ENCODE measurements at places on chromosomes 11 and 22. TPM values are rescaled to one million over a fixed set of nuclear protein-coding genes. Genes with fewer than 3 reads are reported as not detected.

Gene SLC37A2
- total RNA-seq, result 2.0 TPM

Gene NAALADL1
- 6.0 TPM for total RNA-seq

Gene TREH
- not detected for total RNA-seq

Gene LGR4
- total RNA-seq, result 31.1 TPM

Gene SPTBN2
- total RNA-seq, result 3.3 TPM

Gene CHST1
- total RNA-seq, result 2.7 TPM

Gene OR2D2
- total RNA-seq, result not detected

DNA sequence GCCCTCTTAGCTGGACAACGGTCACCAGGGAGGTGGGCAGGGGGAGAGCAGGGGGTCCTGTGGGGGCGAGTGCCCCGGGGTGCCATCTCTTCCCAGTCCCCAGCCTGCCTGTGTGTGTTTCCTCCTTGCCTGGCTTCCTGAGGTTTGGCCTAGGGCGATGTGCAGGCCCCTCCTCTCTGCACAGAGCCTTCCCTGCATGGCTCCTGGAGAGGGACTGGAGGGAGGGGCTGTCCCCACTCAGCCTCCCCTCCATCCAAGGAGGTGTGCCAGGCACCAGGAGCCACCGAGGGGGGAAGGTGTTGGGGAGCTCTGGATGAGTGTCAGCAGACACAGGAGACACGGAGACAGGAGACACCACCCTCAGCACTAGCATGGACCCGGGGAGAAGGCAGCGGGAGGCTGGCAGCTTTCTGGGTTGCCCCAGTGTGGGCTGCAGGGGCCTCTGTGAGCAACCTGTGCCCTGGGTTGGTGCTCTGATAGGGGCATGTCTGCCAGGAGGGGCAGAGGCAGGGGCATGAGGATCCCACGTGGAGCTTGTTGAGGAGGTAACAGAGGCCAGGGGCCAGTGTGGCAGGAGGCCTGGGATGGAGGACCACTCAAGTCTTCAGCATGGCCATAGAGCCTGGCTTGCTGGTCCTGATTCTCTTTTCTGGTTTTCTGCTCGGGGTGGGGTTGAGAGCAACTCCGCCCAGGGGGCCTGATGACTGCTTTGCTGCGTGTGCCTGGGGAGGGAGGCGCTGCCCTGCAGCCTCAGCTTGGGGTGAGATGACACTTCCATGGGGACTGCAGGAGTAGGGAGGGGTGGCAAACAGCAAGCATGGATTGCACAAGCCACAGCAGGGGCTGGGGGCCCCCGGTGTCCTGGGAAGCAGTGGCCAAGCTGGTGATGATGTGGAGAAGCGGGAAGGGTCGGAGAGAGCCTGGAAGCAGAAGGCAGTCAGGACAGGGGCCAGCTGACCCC, 78.8 kb downstream of the ST3GAL4 start:
- DNase-seq, result no peak

DNA sequence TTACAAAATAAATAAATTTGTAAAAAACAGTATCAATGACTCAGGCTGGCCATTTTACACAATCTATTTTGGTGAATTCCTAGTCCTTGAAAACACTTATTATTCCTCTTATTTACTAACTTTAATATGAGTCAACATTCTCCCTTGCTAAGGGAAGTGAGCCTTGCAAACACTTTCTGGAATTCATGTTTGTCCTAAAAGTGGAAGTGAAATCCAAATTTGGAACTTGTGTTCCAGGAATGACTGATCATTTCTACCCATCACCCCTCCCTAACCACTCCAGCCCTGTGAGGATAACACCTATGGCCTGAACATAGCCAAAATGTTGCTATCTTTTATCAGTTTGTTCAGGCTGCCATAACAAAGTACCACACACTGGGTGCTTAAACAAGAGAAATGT, 83.1 kb downstream of the OR5AK2 start:
- DNase-seq, result no peak

DNA sequence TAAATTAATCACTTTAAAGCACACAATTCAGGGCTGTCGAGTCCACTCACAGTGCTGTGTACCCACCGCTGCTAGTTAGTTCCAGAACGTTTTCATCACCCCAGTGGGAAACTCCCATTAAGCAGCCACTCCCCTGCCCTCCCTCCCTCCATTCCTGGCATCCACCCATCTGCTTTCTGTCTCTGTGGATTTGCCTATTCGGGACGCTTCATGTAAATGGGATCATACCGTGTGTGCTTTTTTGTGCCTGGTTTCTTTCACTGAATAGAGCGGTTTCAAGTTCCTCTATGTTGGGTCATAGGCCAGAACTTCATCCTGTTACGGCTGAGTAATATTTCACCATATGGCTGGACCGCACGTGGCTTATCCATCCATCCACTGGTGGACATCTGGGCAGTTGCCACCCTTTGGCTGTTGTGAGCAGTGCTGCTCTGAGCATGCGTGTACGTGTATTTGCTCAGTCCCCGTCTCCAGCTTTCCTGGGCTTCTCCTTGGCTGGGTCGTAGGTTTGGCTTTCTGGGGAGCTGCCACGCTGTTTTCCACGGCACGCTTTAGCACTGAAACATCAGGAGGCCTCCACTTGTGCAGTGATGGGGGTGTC, 30.1 kb downstream of the ARHGAP8 start:
- DNase-seq, result no peak

- no peak for DNase-seq
Observed at GRCh38 chr11:18230859-18231258, 5.7 kb downstream of the SAA4 start.

GRCh38 chr11:83835423-83835822, 549.3 kb upstream of the CCDC90B start:
- DNase-seq, result no peak

DNA sequence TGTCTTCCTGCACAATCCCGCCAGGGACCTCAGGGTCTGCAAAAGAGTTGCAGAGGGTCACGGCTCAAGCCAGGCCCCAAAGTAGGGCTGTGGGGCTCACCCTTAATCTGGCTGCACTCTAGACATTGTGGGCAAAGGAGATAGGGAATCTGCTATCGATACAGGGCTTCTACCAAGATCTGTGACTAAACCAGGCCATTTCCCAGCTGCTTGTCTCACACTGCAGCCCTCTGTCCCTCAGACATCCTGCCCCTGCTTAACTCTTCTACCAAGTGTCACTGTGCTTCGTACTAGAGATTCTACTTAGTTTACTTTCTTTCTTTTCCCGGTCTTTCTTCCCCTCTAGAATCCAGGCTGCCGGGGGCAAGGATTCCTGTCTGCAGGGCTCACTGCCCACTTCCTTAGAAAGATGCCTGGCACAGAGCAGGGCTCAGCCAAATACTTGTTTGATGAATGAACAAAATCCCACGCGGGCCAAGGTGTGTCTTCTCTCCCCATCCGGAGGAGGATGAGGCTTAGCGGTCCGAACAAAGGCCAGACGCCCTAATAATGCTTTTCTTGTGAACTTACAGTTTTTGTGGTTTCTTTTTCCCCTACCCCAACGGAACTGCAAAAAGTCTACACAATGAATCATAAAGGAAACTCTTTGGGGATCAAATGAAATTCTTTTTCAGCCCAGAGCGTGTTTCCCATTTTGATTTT, 61.3 kb upstream of the ANO1 start:
- no peak for DNase-seq

DNA sequence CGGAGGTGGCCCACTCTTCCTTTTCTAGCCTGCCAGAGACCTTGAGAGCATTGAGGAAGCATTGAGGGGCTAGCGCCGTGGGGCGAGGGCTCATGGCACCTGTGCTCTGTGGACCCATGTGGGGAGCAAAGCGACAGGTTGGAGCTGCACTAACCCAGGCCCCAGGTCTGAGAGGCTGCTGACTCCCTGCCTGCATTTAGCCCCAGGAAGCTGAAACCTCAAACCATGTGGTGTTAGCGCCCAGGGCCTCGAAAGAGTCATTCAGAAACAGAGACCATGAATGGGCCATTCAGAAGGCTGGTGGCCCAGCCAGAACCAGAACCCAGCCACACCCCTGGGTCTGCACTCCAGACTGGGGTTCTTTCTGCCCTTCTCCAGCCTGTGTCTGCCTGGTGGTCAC, 88.6 kb downstream of the BCR start:
- no peak for DNase-seq

- DNase-seq, result no peak
Observed at GRCh38 chr22:33666961-33667619, 253.2 kb downstream of the LARGE1 start.

- DNase-seq, result no peak
Observed at GRCh38 chr11:77300695-77301094, 791 bp downstream of the GDPD4 start.

- no peak for DNase-seq
Observed at GRCh38 chr11:10261821-10262220, 32.2 kb downstream of the SBF2 start.

- no peak for DNase-seq
Observed at GRCh38 chr11:126797457-126798169, 203.0 kb downstream of the KIRREL3 start.

DNA sequence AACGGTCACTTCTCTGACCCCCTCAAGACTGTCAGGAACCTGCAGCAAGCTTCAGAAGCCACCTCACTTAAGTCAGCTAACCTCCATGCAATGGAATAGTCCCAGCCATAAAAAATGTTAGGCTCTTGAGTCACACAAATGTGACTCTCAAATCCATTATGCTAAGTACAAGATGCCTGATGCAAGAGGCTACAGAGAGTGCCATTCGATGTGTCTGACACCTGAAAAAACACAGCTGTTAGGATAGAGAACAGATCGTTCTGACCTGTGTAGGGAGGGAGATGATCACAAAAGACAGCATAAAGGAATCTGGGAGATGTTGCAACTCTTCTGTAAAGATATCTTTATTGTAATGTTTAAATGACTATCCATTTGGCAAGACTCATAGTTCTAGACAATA, 712.4 kb downstream of the TBC1D22A start:
- no peak for DNase-seq

DNA sequence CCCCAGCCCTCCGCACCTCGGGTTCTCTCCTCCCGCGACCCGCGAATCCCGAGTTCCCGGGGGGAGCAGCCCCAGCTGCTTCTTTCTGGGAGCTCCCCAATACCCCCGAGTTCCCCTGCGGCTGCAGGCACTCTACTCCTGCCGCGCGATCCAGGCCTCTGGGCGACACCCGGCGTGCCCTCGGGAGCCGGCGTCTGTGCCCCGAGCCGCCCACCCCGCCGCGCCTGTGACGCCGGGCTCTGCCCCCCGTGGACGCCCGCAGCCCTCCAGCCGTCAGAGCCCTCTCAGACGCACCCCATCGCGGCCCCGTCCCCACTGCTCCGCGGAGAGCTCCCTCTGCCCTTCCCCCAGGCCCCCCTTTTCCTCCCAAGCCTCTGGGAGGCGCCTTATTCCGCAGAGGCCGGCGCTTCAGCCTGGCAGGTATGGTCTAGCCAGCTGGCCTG, 422 bp downstream of the GLB1L2 start:
- no peak for DNase-seq

GRCh38 chr11:2304506-2305139, 2.8 kb downstream of the TSPAN32 start:
- peak; percentile 55 for DNase-seq

DNA sequence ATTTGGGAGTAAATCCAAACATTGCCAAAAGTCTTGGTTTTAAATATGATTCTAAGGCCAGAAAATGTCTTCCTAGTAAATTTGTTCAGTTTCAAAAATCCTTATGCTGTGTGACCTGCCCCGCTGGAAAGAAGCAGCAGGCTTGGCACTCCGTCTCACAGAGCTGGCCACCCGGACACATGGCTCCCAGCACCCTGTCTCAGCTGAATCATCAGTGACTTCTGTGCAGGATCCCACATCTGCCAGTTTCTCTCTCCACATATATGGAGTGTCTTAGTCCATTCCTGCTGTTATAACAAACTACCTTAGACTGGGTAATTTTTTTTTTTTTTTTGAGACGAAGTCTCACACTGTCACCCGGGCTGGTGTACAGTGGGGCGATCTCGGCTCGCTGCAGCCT, 356.7 kb downstream of the TBC1D22A start:
- no peak for DNase-seq

- no peak for DNase-seq
Observed at GRCh38 chr11:81472646-81473045, 1261.0 kb downstream of the FAM181B start.

DNA sequence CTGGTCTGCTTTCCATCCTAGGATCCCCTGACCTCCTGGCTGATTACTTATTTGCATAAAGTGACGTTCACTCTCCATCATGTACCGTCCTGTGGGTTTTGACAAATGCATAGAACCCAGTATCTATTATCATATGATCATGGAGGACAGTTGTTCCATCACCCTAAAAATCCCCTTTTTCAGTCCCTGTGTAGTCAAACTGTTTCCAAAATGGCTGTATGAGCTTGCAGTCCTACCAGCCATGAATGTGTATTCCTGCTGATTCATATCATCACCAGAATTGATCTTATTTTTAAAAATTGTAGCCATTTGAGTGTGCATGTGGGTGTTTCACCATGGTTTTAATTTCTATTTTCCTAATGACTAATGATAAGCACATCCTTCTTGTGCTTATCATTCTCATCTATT, 108.8 kb downstream of the MPPED1 start:
- no peak for DNase-seq

DNA sequence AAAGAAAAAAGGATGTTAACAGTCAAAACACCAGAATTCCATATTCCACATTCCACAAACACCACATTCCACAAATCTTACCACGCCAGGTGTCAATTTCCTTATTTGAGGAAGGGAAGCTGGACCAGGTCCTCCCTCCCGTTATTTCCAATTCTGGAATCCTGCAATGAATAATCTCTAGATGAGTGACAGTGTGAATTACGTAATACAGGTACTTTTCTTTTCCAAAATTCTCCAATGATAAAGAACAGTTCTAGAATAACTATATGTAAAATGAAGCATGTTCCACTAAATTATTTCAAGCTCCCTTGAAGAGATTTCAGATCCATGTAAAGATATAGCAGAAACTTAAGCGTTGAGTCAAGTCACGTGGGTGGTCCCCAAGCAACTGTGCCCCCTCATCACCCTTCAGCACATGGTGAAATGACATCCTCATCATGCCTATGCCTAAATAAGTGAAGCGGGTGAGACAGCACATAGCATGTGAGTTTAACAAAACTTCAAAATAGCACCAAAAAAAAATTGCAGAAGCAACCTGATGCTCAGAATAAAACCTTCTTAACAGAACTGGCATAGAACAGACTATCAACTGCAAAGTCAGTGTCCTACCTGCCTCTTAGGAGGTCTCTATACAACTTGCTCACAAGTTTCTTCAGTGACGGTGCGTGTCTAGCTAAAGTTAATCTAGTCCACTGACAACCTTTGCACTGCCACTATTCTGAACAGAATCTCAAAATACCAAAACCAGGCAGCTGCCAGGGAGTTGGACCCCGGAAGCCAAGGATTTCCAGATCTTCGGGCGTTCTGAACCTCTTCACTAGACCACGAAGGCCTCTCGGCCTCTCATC, 876 bp downstream of the NFRKB start:
- DNase-seq, result no peak

DNA sequence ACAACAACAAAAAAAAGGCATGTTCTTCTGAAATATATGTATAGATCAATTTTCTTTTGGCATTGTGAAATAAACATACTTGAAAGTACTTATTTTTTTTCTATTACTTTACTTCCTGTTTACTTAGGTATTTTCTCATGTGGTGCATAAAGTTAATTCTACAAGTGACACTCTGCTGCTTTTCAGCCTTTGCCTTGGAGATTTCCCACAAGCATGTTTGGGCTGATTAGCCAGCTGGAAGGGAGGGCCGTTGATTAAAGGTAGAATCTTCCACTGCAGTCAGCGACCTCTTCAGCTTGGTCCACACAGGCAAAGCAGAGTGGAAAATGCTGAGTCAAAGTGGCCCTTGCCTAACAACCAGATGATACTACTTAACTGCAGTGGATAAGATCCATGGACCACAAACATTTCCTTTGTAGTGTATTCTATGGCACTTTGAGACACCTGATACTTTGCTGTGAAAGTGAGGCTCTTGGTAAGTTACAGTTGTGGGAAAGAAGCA, 176.0 kb downstream of the ARHGAP42 start:
- no peak for DNase-seq

- DNase-seq, result no peak
Observed at GRCh38 chr22:25563761-25564319, 635 bp upstream of the GRK3 start.

Data from right atrium auricular region (tissue), 2 donors.